Spleen (tissue), 13 donors: ENCODE measurements at places on chromosomes 7 and 10.

GRCh38 chr7:114392686-114393085 is 21.9 kb upstream of the FOXP2 start:
- no peak for DNase-seq

- DNase-seq: no peak
Measured at GRCh38 chr7:128356546-128357216, 4.8 kb downstream of the PRRT4 start.

GRCh38 chr7:1106793-1107421 is 19.0 kb downstream of the GPER1 start:
- peak; percentile 67 for DNase-seq

GRCh38 chr7:5457245-5457735 is 33.7 kb upstream of the TNRC18 start:
- no peak for DNase-seq

DNA sequence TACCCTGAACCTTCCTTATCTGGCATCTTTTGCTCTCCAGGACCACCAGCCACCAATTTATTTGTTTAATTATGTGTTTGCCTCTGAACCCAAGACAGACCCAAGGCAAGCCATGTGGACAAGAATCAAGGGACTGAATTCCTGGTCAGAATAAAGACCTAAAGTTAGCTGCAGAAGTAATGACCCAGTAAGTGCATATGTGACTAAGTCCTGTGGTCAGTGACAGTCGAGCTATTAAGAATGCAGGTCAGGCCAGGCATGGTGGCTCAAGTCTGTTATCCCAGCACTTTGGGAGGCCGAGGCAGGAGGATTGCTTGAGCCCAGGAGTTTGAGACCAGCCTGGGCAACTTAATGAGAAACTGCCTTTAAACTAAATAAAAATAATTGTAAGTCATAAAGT is 139.4 kb downstream of the CCDC71L start:
- DNase-seq: no peak

GRCh38 chr10:30387646-30388243 is 38.7 kb upstream of the MTPAP start:
- DNase-seq: no peak

GRCh38 chr10:14905890-14906289 is 27.2 kb downstream of the SUV39H2 start:
- DNase-seq: no peak

- DNase-seq: no peak
Measured at GRCh38 chr7:106666353-106666752, 5.4 kb upstream of the CCDC71L start.

- DNase-seq: no peak
Measured at GRCh38 chr7:115631782-115632181, 398.8 kb downstream of the TFEC start.

DNA sequence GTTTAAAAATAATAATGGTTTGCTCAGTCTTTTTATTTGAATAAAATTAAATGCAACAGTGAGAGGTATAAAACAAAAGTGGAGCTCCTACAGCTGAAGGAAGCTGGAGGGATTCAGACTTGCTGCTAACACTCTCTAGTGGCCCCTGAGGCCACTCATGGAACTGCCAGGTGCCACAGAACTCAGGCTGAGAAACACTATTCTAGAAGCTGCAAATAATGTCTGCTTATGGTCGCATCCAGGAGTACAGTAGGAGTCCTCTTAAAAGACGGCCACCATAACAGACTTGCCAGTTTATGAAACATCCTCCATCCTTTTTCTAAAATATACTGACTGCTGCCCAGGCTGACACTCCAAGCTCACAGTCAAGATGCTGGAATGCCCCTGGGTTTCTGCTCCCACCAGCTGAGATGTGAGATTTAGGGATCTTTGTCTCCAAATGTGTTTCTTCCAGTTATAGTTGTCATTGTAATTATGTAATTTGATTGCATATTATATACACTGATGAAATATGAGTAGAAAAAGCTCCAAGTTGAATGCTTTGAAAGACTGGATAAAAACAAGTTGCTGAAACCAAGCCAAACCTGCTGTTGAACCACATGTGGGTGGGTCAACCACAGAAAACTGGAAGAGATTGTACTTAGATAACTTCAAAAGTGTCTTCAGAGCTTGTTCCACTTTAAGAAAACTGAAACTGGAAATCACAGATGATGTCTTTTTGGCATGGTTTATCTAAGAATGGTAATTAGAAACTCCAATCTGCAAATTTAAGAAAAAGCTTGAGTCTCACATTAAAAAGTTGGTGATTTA is 213.7 kb upstream of the AOAH start:
- DNase-seq: no peak

GRCh38 chr10:79933961-79934360 is 14.9 kb downstream of the SFTPD start:
- DNase-seq: no peak

- no peak for DNase-seq
Measured at GRCh38 chr10:94315975-94316464, 46.7 kb downstream of the NOC3L start.

DNA sequence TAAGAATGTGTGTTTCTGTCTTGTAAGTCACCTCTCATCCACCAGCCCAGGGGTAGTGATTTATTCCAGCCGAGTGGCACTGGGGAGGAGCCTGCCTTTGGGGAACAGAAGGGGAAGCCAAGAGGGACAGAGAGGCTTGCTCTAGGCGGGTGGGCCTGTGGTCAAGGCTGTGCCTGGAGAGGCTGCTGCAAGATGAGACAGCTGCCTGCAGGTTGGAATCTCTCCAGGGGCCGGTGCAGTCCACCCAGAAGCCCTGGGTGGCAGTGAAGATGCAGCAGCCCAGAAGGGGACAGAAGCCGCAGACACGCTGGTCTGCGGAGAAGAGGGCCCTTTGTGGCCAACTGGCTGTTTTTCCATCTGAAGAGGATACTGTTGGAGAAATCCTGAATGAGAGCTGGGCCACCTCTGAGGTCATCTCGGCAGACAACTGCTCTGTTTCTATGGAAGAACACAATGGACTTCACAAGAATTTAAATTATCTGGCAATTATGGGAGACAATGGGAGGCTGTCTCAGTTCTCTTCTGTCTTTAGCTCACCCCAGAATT is 175.7 kb downstream of the GFRA1 start:
- no peak for DNase-seq

- DNase-seq: no peak
Measured at GRCh38 chr7:50246551-50246950, 58.0 kb upstream of the IKZF1 start.

GRCh38 chr10:21675157-21675796 is 141.2 kb downstream of the MLLT10 start:
- no peak for DNase-seq

DNA sequence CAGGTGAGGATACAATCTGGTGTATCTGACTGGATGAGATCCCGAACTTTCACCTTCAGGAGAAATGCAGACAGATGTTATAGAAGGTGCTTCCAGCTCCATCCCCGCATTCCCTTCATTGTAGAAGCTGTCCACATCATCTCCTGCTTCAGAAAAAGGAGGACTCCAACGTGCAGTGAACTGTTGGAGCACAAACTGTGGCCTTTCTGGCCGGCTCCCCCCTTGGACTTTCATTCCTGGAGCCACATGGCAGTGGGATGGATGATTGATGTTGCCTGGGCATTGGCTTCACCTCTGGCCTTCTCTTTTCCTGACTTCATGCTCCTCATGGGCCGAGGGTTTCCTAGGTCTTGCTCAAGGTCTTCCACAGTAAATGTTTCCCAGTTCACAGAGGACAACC is 29.6 kb upstream of the ZNF273 start:
- DNase-seq: no peak

DNA sequence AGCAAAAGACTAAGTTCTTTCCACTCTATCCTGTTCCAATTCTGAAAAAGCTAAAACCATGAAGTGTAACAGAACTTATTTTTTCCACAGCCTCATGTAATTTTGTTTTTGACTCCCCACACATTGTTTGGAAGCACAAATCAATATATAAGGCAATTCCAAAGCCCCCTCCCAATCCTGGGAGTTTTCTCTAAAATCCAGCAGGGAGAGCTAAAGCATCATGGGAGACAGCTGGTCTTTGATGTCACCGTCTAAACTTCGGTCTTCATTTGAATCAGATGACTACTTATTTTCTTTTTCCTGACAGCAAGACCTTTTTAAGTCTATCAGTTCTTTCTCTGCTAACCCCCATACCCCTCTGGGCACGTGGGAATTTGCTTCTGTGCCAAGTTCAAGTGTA is 33.3 kb upstream of the PON1 start:
- no peak for DNase-seq

GRCh38 chr10:78754269-78755062 is 314.3 kb upstream of the ZMIZ1 start:
- peak; percentile 40 for DNase-seq

GRCh38 chr10:47340608-47341170 is 7.5 kb upstream of the RBP3 start:
- DNase-seq: peak; percentile 83

DNA sequence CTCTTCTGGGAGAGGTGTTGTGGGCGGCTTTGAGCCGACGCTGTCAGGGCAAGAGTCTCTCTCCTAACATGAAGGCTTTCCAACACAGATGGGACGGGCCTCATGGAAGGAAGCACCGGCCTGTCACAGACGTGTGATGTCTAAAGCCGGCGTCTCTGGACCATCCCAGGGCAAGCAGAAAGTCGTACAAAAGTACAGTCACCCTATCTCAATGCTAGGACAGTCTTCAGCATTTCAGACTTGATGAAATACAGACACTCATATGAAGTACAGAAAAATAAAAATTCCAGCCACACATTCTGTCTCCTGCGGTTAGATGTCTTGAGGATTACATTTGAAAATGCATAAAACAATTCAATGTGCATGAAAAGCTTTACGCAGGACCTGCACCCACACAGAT is 30.6 kb downstream of the CYP2W1 start:
- DNase-seq: no peak

DNA sequence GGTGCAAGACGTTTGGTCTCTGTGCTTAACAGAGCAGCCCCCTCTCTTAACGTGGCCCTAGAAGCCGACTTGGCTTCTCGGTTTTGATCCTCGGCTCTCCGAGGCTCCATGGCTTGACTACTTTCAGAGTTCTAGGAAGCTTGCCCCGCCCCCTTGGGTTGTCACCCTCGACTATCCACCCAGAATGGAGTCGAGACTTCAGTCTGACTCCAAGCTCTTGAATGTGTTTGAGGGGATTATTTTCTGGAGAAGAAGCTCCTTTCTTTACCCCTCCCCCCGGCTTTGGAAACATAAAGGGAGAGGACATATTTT is 448 bp downstream of the SEC24C start:
- no peak for DNase-seq

DNA sequence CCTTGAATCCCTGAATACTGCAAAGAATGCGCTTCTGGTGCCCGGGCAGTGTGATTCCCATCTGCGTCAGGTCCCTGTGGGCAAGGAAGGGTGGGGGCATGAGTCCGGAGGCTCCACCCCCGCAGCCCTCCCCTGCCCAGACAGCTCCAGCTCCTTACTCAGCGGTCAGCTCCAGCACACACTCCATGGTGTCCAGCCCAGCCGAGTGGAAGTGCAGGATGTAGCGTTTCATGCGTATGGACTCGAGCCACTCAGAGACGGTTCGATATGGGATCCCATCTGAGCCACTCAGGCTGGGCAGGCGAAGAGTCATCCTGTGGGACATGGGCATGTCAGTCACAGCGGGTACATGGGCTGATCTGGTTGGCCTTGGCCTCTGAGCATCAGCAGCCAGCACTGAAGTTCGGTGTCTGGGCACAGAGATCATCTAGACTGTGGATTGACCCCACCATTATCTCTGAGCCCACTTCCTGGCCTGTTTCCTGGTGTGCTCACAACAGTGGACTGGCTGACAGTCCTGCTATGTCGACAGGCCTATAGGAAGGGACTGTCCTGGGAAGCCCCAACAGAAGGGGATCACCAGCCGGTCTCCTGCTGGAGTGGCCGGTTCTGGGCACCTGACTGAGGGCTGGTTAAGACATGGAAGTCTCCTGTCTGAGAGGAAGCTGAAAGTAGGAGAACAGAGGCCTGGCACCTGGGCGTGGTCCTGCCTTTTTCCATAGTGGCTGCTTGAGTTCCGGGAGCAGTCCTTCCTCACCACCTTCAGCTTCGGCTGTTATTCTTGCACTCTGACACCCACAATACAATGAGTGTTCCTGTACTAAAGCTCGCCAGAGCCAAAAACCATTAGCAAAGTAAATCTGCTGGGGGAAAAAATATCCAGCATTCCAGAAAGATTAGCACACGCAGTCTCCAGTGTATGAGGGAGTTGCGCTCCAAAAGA is 10.6 kb downstream of the ZYX start:
- DNase-seq: no peak

DNA sequence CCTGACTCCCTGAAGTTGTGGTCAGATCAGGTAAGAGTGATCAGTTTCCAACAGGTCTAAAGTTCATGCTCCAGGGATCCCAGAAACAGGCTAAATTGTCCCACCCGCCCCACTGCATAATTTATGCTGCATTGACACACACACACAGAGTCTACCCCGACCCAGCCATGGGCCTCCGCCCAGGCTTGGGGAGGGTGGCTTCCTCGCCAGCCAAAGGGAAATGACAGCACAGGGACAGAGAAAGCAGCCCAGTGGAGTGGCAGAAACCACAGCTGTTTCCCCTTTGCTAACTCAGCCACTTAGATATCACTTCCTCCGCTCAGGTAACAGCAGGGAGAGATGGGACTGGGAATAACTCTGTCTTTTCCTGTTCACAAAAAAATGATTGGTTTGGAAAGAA is 9.4 kb downstream of the SH3PXD2A start:
- peak; percentile 87 for DNase-seq

GRCh38 chr10:51718804-51719291 is 19.5 kb upstream of the CSTF2T start:
- no peak for DNase-seq
